ENCODE measurements at places on chromosomes 12 and 14.

DNA sequence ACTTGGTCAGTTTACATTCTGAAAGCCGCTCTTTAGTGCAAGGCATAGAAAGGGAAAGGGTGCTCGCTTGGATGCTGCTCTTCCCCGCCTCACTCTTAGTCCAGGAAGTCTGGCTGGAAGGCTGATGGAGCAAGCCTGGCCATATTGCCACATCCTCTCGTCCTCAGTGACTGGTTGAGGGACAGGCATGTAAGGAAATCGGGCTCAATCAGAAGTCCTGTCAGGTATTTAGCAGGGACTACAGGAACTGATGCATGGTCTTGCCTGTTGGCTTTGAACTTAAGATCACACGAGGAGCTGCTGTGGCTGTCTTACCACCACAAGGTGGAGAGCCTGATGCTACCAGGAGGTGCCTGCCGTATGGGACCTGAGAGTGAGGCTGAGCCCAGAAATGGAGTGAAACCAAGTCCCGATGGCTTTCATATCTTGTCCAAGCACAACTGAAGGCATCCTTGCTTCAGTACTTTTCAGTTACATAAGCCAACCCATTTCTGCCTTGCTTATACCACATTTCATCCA is 10.7 kb upstream of the C12orf75 start:
- no peak for DNase-seq

GRCh38 chr14:93832665-93833064 is 44.4 kb upstream of the PRIMA1 start:
- no peak for DNase-seq

GRCh38 chr14:38848243-38848935 is 254.6 kb downstream of the SEC23A start:
- DNase-seq, result no peak

GRCh38 chr12:11705010-11705409 is 55.5 kb downstream of the ETV6 start:
- no peak for DNase-seq

DNA sequence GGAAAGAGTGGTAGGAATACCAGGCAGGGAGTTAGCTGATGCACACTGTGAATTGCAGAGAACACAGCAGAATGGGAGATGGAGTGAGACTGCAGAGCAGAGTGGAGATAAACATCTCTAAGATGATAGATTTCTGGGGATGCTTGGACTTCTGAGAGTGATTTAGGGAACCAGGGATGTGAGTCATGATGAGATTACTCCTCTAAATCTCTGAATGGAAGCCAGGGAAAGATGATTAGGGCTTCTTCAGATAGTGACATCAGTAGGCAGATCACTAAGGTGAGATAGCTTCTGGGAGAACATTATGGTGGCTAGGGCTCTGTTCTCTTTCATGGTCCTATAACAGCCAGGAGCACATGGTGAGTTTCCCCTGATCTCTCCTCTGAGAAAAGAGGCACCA is 501.5 kb upstream of the USP15 start:
- DNase-seq, result no peak

GRCh38 chr12:101612160-101612916 is 17.6 kb downstream of the MYBPC1 start:
- no peak for DNase-seq

- DNase-seq, result no peak
Measured at GRCh38 chr12:106790020-106790419, 15.5 kb downstream of the RIC8B start.

DNA sequence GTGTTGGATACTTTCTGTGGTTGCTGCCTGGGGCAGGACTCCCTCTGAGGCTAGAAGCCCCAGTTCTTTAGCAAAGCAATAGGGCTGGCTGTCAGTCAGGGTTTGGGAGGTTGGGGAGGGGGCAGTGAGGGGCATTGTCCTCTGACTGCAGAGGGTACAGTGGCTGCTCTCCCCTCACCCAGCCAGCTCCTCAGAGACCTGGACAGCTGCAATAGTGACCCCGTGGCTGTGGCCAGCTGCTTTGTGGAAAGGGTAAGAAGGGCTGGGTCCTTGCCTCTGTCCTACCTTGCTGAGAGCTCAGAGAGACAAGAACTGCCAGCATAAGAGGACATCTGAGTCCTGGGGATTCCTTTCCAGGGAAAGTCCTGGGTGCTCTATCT is 25.8 kb downstream of the PLEKHG3 start:
- no peak for DNase-seq

DNA sequence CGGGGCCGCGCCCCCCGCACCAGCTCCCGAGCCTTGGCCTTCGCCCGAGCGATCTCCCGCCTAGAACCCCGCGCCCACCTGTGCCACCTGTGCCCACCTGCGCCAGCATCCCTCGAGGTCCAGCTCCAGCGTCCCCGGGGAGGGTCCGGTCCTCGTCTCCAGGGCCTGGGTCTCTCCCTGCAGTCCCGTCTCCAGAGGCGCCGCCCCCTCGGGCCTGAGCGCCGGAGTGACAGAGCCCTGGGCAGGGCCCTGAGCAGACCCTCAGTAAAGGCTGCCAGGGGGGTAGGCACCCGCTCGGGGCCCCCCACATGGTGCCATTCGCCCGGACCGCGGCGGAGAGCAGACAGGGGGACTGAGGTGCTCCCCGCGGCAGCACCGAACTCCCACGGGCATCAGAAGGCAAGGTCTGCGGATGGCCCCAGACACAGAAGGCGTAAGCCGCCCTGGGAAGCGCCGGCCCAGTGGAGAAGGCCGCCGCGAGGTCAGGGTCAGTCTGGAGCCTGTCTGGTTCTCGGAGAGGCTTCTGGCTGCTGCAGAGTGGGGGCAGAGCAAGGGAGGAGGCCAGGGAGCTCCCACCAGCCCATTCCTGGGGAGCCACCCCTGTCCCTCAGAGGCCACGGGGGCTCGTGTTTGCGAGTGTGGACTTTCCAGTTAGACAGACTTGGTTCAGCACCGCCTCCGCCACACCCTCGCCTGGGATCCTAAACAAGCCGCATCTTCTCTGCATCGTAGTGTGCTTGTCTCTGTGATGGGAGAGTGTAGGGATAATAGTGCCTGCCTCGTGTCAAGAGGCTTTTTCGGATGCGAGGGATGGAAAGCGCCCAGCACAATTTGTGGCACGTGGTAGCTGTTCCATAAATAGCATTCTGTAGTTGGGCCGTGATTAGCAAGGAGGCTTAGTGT is 1.1 kb upstream of the PPP1R13B start:
- DNase-seq, result no peak

DNA sequence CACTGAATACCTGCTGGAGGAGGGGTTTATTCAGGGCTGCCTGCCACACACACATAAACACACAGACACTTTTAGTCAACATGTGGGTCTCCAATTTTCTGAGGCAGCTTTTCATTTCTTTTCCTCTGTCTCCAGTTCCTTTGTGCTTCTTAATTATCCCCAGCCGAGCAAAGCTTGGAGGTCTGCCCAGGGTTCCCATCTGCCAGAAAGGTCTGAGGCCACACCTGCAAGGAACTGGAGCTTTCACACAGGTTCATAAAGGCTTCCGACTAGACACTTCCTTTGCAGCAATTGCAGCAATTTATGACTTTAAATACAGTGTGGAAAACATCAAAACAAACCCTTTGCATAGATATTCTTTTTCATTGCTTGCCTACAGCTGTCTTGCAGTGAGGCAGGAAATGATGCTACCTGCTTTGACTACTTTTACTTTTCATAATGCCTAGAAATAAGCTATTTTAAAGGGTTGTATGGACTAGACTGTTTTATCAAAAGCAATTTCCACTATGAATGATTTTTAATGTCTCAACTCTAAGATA is 1318.9 kb downstream of the AACS start:
- no peak for DNase-seq

DNA sequence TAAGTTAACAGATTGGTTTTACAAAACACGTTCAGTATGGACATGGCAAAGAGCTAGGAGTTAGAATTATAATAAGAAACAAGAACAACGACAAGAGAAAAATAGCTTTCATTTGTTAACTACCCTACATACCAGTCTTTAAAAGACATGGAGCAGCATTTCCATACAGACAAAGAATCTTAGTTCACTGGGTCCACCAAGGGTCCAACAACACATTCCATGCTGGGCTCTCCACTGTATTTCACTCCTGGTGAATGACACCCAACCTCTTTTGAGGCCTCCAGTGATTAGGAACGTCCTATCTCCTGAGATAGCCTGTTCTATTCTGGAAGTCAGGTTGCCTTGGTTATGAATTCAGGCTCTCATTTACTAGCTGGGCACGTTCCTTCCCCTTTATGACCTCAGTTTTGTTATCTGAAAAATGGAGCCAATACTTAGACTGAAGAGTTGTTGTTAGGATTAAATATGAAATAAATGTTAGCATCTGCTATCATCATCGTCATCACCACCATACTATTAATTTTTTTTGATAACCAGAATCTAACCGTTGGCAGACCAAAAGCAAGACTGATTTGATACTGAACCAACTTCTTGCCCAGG is 37.7 kb downstream of the C12orf75 start:
- DNase-seq, result no peak

DNA sequence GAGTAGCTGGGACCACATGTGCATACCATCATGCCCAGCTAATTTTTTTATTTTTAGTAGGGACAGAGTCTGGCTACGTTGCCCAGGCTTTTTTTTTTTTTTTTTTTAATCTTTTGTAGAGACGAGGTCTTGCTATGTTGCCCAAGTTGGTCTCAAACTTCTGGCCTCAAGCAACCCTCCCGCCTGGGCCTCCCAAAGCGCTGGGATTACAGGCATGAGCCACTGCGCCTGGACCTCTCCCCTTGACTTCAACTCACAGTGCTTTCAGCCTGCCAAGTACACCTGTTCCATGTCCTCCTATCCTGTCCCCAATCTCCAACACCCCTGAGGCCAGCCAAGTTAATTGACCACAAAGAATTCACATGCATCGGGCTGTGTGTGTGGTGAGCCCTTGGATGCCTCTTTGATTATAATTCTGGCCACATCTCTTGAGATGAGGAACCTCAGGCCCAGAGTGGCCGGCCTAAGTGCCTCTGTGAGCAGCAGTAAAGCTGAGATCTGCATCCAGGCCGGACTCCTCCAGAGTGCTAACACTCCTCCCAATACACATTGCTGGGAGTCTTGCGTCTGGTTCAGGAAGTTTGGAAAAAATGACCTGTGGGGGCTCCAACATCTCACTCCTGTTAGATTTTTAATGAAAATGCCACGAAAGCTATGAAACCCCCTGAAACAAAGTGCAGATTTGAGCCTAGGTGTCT is 6.8 kb downstream of the RAB35 start:
- no peak for DNase-seq

- no peak for DNase-seq
Measured at GRCh38 chr14:60165547-60165876, 314 bp upstream of the DHRS7 start.

DNA sequence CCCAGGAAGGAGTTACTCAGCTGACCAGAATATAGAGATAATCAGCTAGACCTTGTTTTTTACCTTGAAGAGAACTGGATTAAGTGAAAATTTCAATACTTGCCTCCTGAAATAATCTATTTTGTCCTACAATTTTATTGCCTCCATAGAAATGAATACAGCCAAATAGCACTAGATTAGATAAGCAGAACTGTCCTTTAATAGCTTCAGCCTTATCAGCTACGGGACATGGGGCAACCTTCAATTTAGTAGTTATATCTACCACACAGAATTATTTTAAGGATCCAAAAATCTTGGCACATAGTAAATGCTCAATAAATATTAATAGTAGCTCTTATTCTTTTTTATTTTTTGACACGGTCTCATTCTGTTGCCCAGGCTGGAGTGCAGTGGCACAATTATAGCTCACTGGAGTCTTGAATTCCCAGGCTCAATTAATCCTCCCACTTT is 67.2 kb upstream of the PLEKHG3 start:
- no peak for DNase-seq

DNA sequence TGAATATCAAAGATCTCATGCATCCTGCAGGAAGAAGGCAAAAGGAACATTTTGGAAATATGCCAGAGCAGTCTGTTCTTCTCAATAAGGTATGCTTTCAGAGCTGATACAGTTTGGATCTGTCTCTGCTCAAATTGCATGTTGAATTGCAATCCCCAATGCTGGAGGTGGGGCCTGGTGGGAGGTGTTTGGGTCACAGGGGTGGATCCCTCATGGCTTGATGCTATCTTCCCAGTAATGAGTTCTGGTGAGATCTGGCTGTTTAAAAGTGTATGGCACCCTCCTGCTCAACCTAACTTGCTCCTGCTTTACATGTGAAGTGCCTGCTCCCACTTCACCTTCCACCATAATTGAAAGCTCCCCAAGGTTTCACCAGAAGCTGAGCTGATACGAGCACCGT is 76.6 kb downstream of the RIN3 start:
- DNase-seq, result no peak

GRCh38 chr12:93767524-93767863 is 90.3 kb downstream of the CRADD start:
- no peak for DNase-seq

- no peak for DNase-seq
Measured at GRCh38 chr12:81874166-81874565, 115.0 kb upstream of the PPFIA2 start.

DNA sequence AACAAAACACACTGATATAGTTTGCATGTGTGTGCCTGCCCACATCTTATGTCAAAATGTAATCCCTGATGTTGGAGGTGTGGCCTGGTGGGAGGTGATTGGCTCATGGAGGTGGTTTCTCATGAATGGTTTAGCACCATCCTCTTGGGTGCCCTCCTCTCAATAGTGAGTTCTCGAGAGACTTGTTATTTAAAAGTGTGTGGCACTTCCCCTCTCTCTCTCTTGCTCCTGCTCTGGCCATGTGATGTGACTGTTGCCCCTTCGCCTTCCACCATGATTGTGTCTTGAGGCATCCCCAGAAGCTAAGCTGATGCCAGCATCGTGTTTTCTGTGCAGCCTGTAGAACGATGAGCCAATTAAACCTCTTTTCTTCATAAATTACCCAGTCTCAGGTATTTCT is 454.1 kb upstream of the DCN start:
- DNase-seq, result no peak

DNA sequence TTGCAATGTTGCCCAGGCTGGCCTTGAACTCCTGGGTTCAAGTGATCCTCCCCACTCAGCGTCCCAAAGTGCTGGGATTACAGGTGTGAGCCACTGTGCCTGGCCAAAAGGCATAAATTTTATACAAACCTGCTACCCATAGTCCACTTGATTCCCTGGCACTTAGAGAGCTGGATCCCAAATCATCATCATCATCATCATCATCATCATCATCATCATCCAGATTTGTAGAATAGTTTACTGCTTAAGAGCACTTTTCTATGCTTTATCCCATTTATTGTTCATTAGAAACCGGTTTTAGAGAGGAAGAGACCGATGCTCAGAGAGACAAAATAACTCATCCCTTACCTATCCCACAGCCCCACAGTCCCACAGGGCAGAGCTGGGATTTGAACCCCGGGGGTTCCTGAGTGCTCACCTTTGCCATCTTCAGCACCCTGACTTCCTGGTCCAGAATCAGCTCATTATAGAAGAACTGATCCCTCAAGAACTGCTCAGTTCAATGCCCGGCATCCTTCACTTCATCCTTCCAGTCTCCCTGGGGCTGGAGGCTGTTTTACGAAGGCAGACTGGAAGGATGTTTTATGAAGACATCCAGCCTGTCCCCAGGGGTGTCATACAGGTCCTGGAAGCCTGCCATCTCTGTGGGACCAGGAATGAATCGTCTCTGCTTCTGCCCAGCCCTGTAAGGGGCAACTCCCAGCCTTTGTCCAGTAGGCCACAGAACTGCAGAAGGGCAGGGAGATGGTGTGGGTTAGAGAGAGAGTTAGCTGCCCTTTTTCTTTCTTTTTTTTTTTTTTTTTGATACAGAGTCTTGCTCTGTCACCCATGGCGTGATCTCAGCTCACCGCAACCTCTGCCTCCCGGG is 20.2 kb upstream of the OASL start:
- DNase-seq, result no peak

- DNase-seq, result no peak
Measured at GRCh38 chr12:27399074-27399473, 47.5 kb upstream of the SMCO2 start.

- DNase-seq, result no peak
Measured at GRCh38 chr12:130984183-130985058, 30.7 kb downstream of the ADGRD1 start.

Data from central memory CD8-positive, alpha-beta T cell (primary cell).